ENCODE measurements at places on chromosomes 3 and 15. TPM values are rescaled to one million over a fixed set of nuclear protein-coding genes. Genes with fewer than 3 reads are reported as not detected.

ANKRD34C gene
- not detected for total RNA-seq

ACKR4 gene
- total RNA-seq: 5.3 TPM

CHRNA5 gene
- 0.32 TPM for total RNA-seq

THPO gene
- 0.78 TPM for total RNA-seq

MEX3B gene
- total RNA-seq: 3.1 TPM

All from articular chondrocyte of knee joint (primary cell).